Endothelial cell (in vitro differentiated cells): ENCODE measurements at places on chromosomes 4 and X. TPM values are rescaled to one million over a fixed set of nuclear protein-coding genes. Genes with fewer than 3 reads are reported as not detected.

GRCh38 chr4:183633476-183634400 lies 25.2 kb downstream of the RWDD4 start:
- no peak for DNase-seq

DNA sequence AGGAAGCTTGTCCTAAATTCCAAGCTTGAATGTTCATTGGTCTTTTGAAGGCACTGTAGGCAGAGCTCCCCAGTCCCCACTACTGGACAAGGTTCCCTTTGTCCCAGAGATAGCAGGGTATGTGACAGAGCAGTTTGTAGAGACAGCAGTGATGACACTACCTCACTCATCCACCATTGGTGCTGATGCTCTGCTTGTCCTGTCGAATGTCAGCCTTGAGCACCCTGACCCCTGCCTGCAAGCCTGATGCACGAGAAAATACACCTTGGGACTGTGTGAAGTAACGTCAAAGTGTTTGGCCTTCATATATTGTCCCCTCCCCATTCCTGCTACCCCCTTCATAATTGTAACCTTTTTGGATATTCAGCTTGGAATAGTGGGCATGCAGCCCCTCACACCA lies 188.9 kb upstream of the EOLA2 start:
- no peak for DNase-seq

- DNase-seq, result no peak
These were observed 214.0 kb upstream of the WDFY3 start for GRCh38 chr4:85180533-85180932.

- DNase-seq, result no peak
These were observed 41.5 kb upstream of the PGRMC1 start for GRCh38 chrX:119194621-119195020.

DNA sequence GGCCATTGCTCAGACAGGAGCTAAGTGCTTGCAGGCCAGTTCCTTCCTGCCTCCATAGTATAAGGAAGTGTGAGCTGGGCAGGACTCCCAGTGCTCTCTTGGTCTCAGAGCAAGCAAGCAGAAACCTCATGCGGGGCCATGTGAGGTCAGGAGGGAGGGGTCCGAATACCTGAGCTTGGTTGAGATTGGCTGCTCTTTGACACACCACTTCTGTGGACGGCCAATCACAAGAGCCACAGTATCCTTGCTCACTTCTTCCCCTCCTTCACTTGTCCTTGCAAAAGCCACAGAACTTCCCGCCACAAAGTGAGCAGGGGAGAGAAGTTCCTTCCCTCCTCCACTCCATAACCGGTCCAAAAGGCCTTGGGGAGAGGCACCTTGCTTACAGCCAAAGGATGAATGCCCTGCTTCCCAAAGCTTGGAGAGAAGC lies 56.7 kb downstream of the PRPS1 start:
- DNase-seq, result peak; percentile 11

GRCh38 chr4:78343682-78344081 lies 207.9 kb upstream of the ANXA3 start:
- no peak for DNase-seq

DNA sequence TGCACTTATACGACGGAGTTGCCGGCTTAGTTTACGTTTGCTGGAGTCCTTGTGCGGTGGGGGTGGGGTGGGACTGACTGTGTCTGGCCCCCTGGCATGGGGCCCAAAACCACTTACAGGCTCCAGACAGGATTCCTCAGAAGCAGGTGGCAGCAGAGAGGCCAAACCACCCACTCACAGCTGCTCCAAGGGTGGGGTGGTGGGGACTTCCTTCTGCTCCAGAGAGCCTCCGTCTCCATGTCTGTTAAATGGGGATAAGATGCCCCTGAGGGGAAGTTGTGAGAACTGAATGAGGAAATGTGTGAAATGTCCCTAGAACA lies 36.7 kb downstream of the PSAPL1 start:
- no peak for DNase-seq

Gene NCAPG
- total RNA-seq, result 7.1 TPM

Gene ITIH6
- 0.13 TPM for total RNA-seq

Gene POU4F2
- total RNA-seq, result 0.59 TPM
